AG08395 (cell line): ENCODE measurements at places on chromosomes 11 and 22.

DNA sequence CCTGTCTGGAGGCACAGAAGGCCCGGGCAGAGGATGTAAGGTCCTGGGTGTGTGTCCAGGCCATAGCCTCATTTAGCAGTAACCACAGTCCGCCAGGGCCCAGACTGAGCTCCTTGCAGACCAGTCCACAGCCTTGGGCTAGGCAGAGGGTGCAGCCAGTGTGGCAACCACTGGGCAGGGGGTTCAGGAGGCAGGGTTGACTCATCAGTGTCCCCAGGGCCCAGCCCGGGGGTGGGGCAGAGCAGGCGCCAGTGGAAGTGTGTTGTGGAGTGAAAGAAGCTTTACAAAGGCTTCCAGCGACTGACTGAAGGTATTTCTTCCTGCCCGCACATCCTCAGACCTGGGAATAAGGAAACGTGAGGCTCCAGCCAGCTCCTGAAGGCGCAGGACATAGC lies 27.7 kb upstream of the WNT11 start:
- no peak for DNase-seq

DNA sequence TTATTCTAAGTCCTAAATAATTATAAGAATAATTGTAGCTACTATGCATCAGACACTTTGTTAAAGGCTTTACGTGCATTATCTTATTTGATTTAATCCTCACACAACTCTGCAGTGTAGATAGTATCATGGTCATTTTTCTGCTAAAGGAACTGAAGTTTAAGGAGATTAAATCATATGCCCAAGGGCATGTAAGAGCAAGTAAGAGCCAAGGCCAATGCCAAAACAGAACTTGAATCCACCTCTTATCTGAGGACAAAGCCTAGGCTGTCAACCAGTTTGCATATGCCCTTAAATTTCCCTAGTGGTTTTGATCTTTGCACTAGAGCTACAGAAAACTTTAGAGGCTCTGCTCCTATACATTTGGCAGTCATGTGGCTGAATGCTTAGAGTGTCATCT lies 65.6 kb upstream of the OR5AK2 start:
- no peak for DNase-seq

- DNase-seq, result peak; percentile 58
Observed at GRCh38 chr11:85875505-85875904, 20.3 kb downstream of the CCDC83 start.

DNA sequence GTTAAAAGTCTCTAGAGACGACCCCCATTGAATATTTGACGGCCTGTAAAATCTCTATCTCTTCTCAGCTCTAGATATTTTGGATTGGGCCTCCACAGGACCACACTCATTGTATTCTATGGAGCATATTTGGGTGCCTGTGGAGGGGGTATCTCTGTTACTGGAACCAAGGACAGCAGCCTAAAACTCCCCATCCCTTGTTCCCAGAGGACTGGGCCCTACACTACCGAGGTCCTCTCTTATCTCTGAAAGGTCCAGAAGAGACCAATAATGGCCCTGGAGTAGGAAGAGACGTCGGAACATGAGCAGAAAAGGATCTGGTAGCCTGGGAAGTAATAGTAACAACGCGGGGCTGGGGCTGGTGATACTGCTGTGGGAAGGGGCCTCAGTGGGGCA lies 542 bp downstream of the HPS4 start:
- DNase-seq, result no peak

DNA sequence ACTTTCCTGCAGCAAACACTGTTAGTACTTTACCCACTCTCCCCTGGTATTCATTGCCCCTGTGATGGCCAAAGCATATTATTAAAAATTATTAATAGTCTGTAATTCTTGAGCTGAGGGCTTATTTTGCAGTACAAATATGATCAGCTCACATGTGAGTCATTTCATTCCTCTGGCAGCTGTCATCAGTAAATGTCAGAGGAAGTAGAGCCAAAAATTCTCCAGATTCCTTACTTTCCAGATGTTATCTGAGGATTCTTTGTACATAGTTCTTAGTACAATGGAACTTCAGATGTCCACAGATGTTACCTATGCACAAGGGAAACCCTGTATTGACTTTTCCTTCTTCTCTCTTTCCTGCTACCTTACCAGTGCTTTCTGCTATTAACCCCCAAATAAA lies 12.5 kb downstream of the OR5B3 start:
- peak; percentile 57 for DNase-seq

DNA sequence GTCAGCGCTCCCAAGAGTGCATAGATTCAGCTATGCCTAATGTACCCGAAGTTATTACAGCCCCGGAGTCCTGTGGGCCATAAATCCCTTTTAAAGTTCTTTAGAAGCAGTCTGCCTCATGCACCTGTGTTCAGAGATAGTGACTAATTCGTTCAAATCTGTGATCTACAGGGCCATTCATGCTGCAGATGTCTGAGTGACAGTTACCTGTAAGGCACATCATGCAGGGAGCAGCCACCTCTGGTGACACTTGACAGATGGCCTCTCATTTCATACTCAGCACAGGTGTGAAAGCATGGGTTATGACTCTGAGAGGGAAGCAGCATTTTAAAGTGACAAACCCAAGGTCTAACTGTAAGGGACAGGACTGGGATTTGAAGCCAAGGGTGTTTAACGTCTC lies 2.4 kb upstream of the E2F8 start:
- DNase-seq, result no peak

DNA sequence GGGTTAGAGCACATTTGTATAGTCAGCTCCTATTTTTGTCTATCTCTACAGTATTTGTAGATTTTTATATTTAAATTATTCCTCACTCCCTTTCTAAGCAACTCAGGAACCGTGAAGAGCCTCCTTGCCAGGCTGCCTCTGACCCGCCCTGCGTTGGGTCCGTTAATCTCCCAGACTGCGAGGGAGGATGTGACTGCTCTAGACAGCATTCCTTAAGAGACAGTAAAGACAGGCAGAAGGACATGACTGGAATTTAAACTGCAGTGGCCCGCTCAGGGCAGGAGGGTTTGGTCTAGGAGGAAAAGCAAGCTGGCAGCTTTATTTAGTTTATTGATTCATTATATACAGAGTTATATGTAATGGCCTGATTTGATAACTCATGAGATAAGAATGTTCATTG lies 413.7 kb downstream of the TMEM135 start:
- no peak for DNase-seq

DNA sequence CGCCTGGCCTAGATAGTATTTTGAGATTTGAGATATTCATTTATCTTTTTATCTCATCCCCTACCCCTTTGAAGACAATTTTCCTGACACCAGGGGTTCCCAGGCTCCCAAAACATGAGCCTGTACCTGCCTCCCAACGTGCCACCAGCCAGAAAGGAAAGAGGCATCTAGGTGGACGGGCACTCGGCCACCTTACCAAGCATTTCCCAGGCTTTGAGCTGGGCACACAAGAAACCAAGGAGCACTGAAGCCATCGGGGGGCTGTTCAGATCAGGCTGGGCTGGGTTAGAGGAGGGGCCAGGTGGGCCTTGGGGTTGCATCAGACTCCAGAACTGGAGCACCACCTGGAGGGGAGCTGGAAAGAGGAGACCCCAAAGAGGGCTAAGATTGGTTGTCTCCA lies 28.5 kb upstream of the BAIAP2L2 start:
- no peak for DNase-seq

- no peak for DNase-seq
Observed at GRCh38 chr22:24413736-24414385, 13.5 kb upstream of the ADORA2A start.

DNA sequence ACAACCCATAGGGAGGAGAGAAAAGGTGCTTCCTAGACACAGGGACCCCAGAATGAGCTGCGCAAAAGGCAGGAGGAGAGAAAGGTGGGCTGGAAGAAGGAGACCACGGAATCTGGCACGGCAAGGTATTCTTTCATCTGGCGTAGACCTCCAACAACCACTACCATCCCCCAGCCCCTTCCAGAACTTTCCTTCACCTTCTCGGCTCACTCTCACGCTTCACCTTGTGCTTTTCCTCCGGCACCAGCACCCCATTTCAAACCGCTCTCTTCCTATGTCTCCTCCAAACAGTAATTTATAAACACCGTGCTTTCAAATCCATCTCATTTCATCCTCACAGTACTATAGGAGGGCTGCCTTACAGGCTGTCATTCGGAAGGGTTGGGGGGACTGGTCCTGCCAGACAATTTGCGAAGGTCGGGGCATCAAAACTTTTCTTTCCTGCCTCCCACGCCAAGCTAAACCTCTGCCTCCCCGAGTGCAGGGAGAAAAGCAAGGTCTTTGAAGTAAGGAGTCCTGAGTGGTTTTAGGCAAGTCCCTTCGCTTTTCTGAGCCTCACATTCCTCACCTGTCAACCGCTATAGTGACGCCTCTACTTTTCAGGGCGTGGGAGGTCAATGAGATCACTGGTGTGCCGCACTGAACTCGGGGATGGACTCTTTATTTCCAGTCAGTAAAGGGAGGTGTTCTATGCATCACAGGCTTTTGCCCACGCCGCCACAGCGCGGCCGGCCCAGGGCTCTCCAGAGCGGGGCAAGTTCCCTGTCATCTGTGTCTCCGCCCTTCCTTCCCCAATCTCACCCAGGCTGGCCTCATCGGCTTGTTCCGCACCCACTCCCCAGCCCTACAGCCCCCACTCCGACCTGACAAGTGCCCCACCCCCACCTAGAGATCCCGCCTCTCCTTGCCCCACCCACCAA lies 800 bp downstream of the KCTD21 start:
- DNase-seq, result peak; percentile 53

DNA sequence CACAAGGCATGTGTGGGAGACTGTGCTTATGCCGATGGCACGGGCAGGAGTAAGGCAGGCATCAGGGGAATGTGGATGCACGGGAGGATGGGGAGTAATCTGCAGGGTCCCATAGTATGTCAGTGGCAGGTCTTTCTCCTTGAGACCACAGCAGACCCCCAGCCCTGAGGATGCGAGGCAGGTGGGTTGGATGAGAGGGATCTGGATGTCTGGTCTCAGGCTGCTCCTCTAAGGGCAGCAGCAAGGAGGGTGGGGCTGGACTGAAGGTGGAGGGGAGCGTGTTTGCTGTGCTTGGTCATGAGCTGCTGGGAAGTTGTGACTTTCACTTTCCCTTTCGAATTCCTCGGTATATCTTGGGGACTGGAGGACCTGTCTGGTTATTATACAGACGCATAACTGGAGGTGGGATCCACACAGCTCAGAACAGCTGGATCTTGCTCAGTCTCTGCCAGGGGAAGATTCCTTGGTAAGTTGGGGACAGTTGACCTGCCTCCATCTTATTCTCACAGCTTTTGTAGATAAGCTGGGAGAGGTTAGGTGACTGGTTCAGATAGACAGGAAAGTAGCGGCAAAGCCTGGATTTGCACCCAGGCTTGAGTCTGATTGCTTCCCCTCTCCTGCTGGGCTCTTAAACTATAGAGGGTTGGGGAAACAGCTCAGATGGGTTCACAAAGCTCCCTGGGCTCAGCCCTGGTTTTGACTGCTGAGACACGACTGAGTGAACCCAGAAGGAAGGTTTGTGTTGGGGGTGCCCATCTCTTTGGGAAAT lies at the start of gene APOL1:
Gene APOL1 (plus strand): TSS at position 380 of the 769 bp plus-strand sequence. CDS start 1,823 bp downstream, outside the sequence.
- peak; percentile 62 for DNase-seq

DNA sequence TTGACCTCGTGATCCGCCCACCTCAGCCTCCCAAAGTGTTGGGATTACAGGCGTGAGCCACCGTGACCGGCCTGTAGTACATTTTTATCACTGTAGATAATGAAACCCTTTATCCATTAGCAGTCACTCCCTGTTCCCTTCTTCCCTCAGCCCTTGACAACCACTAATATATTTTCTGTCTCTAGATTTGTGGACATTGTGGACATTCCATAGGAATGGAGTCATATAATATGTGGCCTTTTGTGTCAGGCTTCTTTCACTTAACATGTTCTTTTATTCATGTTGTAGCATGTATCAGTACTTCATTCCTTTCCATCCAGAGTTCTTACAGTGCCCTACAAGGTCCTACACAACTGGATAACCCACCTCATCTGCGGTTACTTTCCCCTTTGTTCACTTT lies 30.5 kb downstream of the RRM1 start:
- DNase-seq, result no peak

DNA sequence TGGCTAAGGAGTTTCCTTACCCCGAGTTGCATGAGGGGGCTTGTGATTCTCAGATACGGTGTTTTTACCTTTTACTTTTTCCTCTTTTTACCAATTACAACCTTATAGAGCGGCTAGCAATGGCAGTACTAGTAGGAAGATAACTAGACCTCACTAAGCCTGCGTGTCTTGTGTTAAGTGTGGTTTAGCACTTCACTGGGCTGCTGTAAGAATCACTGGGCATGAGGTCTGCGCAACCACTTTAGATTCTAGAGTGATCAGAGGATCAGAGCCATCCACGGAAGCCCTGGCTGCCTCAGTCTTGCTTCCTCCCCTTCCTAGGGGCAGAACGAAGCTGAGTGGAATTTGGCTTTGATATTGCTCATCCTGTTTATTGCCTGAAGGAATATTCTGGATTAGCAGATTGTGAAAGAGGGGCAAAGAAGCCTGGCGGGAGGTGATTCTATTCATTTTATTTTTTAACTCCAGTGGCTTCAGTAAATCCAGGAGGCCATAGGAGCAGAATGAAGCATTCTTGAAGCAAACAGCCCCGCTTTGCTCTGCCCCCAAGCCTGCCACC lies 88.5 kb downstream of the GRAMD1B start:
- DNase-seq, result no peak

- no peak for DNase-seq
Observed at GRCh38 chr11:36253238-36253637, 36.0 kb downstream of the COMMD9 start.

DNA sequence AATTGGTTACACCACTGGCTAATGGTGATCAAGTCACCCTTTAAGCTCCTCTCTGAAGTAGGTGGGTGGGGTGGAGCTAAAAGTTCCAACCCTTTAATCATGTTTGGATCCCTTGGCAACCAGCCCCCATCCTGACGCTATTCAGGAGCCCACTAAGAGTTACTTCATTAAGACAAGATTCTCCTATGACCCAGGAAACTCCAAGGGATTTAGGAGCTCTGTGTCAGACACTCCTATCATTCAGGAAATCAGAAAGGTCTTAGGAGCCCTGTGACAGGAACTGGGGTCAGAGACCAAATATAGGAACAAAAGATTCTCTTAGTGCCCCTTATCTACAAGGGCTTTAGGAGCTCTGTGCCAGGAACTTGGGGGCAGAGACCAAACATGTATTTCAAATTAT lies 141.3 kb downstream of the ATG16L2 start:
- DNase-seq, result no peak

- DNase-seq, result peak; percentile 85
Observed at GRCh38 chr11:131064373-131064991, 148.2 kb upstream of the SNX19 start.

- no peak for DNase-seq
Observed at GRCh38 chr11:77188633-77189491, 60.8 kb downstream of the MYO7A start.

DNA sequence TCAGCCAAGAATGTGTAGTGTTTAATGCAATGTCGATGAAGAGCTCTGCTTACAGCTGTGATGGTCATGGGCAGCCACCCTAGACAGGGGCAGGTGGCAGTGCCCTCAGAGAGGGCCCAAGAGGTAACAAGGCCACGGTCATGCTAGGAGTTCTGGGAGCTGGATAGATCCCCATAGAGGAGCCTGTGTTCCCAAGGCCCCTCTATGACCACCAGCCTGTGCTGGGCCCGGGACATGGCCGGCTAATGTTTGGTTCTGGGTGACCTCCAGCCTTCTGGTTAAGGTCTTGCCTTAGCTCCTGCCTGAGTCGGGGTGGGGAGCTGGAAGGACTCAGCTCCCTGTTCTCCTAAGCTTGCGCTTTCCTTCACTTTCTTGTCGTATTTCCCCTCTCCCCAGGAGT lies 65.1 kb downstream of the GRIK4 start:
- no peak for DNase-seq

GRCh38 chr22:37599153-37599552 lies 9.5 kb upstream of the GGA1 start:
- no peak for DNase-seq
